ENCODE measurements at places on chromosomes 11 and 22. TPM values are rescaled to one million over a fixed set of nuclear protein-coding genes. Genes with fewer than 3 reads are reported as not detected.

GRCh38 chr11:12546122-12546521 is 128.1 kb upstream of the TEAD1 start:
- H3K4me3 ChIP-seq, result no peak overlapping the region
- H3K27me3 ChIP-seq, result no peaks in the 10 kb centered on the region
- no peaks in the 10 kb centered on the region for H3K4me1 ChIP-seq
- H3K27ac ChIP-seq, result no peak overlapping the region

DNA sequence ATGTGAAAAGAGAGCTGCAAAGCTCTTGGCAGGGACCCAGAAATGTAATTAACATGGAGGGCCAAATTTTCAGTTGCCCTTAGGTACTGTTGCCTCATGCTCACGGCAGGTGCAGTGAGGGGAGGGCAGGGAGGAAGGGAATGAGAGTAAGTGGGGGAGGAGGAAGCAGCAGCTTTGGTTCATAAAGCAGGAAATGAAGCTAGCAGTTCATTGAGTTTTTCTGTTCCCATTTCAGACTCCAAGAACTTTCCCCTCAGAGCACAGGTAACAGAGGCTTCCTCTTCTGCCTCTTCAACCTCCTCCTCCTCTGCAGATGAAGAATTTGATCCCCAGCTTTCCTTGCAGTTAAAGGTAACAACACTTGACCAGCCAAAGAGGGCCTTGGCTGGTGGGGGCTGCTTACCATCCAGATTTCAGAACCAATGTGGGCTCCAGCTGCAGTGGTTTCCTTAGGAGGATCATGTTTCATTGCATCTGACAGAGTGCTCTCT is 57.9 kb upstream of the PARVA start:
- H3K4me3 ChIP-seq, result no peak overlapping the region
- no peaks in the 10 kb centered on the region for H3K4me1 ChIP-seq
- no peak overlapping the region for H3K27ac ChIP-seq
- no peak for DNase-seq
- no peaks in the 10 kb centered on the region for H3K36me3 ChIP-seq

- no peak for DNase-seq
- no peaks in the 10 kb centered on the region for H3K27me3 ChIP-seq
- no peaks in the 10 kb centered on the region for H3K4me1 ChIP-seq
- H3K27ac ChIP-seq, result no peak overlapping the region
Measured at GRCh38 chr11:67322049-67322448, 18.7 kb downstream of the SSH3 start.

- H3K4me3 ChIP-seq, result no peak overlapping the region
- H3K27ac ChIP-seq, result no peak overlapping the region
- no peak for DNase-seq
- H3K4me1 ChIP-seq, result no peaks in the 10 kb centered on the region
- H3K27me3 ChIP-seq, result no peaks in the 10 kb centered on the region
Measured at GRCh38 chr11:131063638-131064037, 147.4 kb upstream of the SNX19 start.

DNA sequence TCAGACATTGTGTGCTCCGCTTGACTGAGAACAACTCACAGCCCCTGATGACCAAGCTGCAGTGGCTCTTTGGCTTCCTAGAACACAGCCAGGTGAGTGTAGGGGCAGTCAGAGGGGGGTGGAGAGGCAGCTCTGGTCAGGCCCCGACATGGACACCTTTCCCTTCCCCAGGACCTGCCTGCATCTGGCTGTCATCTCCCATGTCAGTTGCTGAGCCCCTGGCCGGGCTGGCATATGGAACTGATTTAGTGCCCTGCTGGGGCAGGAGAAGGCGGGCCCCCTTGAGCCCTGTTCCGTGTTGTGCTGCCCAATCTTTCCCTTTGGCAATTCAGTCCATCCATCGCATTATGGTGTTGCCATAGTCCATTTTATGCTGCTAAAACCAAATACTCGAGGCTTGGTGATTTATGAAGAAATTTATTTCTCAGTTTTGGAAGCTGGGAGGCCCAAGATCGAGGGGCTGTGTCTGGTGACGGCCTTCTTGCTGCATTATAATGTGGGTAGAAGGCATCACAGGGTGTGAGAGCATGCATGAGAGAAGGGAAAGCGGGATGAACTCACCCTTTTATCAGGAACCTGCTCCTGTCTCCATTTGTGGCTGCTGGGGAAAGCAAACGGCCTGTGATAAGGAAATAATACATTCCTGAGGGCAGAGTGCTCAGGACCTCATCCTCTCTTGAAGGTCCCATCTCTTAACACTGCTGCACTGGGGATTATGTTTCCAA is 19.0 kb downstream of the USP35 start:
- H3K4me3 ChIP-seq, result no peak overlapping the region
- no peaks in the 10 kb centered on the region for H3K27me3 ChIP-seq
- no peaks in the 10 kb centered on the region for H3K4me1 ChIP-seq
- H3K36me3 ChIP-seq, result no peaks in the 10 kb centered on the region

DNA sequence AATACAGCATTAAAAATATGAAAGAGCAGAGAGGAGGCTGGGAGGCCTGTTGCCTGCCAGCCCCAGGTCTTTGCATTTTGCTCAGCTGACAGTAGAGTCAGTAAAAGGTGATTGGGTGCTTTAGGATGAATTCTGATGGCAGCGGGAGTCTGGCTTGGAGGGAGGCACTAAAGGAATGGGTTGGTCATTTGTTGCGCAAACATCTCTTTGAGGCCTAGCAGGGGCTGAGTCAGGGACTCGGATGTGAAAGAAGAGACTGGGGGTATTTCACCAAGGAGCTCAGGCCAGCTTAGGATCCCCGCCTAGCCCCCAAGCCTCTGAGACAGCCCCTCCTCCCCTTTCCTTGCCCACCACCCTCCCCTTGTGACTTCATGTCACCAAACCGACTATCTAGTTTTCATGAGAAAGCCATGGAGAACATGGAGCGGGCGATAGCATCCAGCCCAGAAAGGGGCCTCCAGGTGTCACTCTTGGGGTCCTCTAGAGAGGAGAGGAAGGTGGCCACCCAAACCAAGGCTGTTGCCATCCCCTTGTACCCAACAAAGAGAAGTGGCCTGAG is 9.7 kb downstream of the DGKZ start:
- H3K27ac ChIP-seq, result peak overlapping the region; percentile 51
- no peaks in the 10 kb centered on the region for H3K27me3 ChIP-seq
- no peak for DNase-seq
- peaks cover 11% of the 10 kb centered on the region for H3K4me1 ChIP-seq
- no peaks in the 10 kb centered on the region for H3K36me3 ChIP-seq

DNA sequence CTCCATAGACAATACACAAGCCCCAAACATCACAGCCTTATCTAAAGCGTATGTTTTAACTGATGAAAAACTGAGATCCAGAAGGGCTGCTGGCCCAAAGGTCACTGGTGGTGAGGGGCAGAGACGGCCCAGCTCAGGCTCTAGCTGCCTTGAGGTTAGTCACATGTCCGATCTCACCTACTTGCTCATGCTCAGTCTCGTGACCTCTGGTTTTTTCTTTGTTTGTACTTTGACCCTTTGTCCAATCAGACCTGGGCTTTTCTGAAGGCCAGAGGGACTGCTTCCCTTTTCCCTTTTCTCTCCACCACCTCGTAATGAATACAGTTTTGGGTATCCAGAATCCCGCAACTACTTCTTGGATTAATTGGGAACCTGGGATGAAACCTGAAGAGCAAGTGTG is 28.6 kb downstream of the MMP20 start:
- H3K27me3 ChIP-seq, result no peaks in the 10 kb centered on the region
- DNase-seq, result no peak
- no peaks in the 10 kb centered on the region for H3K36me3 ChIP-seq
- H3K4me1 ChIP-seq, result no peaks in the 10 kb centered on the region
- no peak overlapping the region for H3K27ac ChIP-seq

GRCh38 chr11:114187173-114187572 is 109.0 kb upstream of the NNMT start:
- no peaks in the 10 kb centered on the region for H3K36me3 ChIP-seq
- no peak for DNase-seq
- H3K27me3 ChIP-seq, result no peaks in the 10 kb centered on the region
- H3K27ac ChIP-seq, result peak overlapping the region; percentile 56

DNA sequence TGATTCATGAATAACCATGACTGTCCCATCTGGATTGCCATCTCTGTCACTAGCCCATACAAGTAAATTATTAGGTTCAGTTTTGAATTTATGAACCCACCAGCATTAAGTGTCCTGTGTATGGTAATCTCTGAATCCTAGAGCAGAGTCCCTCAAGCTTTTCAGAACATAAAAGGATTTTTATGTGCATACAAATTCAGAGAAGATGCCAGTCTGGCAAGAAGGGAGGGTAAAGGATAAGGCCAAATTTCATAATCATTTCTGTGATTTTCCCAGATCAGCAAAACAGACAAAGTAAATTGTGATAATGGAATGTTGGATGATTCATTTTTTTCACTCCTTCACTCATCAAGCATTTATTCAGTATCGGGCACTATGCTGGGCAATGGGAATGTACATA is 371.1 kb upstream of the ARHGAP42 start:
- no peaks in the 10 kb centered on the region for H3K4me1 ChIP-seq
- H3K27ac ChIP-seq, result no peak overlapping the region
- DNase-seq, result no peak
- no peaks in the 10 kb centered on the region for H3K36me3 ChIP-seq
- H3K27me3 ChIP-seq, result no peaks in the 10 kb centered on the region

- no peak overlapping the region for H3K4me3 ChIP-seq
- H3K4me1 ChIP-seq, result no peaks in the 10 kb centered on the region
- H3K36me3 ChIP-seq, result no peaks in the 10 kb centered on the region
- no peak for DNase-seq
Measured at GRCh38 chr11:73401217-73401923, 25.2 kb downstream of the RELT start.

DNA sequence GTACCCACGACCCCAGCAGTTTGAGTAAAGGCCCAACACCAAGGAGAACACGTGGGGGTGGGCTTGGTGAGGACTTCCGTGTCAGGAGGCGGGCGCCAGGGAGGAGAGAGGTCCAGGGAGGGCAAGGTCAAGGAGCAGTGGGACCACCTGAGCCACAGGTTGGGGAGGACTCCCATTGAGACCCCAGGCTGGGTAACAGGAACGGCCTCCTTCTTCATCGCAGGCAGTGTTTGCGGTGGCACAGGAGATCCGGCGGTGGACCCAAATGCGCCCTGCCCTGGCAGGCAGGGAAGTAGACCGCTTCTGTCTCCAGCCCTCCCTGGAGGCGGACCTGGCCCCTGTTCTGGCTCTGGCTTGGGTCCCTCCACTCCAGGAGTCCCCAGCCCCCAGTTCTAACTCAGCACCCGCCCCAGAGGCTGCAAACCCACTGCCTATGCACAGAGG is 5.9 kb upstream of the TBX1 start:
- H3K27me3 ChIP-seq, result peaks cover 19% of the 10 kb centered on the region
- DNase-seq, result no peak
- H3K4me1 ChIP-seq, result peaks cover 5% of the 10 kb centered on the region
- no peak overlapping the region for H3K4me3 ChIP-seq
- H3K27ac ChIP-seq, result no peak overlapping the region
- H3K36me3 ChIP-seq, result no peaks in the 10 kb centered on the region

RGL4 gene
- total RNA-seq, result not detected
